PC-3 (cell line): ENCODE measurements at places on chromosomes 12 and 14. TPM values are rescaled to one million over a fixed set of nuclear protein-coding genes. Genes with fewer than 3 reads are reported as not detected.

The SRRM4 gene
- total RNA-seq: under 0.01 TPM in 1 of 2 replicates, not detected in the other

The VIPAS39 gene
- total RNA-seq: 20.1 and 20.2 TPM in 2 replicates

DNA sequence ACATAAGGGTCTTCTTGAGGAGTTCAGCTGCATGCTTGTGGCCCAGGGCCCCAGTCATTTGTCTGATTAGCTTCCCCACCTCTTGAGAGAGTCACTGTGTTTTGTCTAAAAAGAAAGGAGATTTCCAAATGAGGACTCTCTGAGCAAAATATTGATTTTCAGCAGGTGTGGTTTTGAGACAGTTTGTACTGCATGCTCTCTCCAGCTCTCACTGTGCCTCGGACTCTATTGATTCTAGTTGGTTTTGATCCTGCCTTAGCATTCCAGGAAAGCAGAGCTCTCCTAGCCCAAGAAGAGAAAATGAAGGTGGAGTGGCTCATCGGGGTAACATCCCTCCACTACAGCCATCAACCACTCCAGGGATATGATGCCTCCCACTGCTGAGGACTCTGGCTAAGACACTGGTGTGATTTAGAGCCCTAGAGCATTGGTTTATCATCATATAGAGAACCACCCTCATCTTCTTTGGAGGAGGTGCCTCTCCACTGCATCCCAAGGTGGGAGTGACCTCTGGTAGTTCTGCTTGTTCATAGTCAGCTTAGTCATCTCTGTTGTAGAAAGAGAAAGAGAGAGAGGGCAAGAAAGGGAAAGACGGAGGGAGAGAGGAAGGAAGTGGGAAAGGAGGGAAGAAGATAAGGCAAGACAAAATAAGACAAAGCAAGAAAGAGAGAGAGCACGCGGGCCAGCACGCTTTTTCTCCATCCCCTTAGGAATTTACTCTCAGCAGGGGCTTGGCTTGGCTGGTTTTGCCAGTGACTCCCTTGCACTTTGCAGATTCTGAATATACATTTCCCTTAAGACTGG lies 365.6 kb downstream of the DPF3 start:
- H3K27me3 ChIP-seq: no peaks in the 10 kb centered on the region
- H3K27ac ChIP-seq: no peak overlapping the region
- H3K4me3 ChIP-seq: no peak overlapping the region
- peak; percentile 31 for DNase-seq
- peaks cover 8% of the 10 kb centered on the region; the same call in 1 of the 2 replicates for H3K4me1 ChIP-seq

DNA sequence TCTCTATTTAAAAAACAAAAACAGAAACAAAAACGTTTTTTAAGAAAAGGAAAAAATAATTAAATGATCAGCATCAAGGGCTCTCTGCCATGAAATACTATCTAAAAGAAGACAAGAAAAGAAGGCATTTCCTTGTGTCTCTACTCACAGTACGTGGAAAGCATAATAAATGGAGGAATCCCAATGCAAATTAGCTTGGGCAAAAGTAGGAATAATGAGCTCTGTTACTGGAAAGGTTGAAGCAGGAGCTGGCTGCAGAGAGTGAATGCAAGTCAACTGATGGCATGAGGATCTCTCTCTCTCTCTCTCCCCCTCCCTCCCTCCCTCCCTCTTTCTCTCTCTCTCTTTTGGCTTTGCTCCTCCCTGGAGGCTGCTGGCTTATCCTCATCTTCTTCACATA lies 85.9 kb downstream of the TBX3 start:
- no peak overlapping the region for H3K4me3 ChIP-seq
- peaks cover 26% of the 10 kb centered on the region; the same call in 1 of the 2 replicates for H3K27me3 ChIP-seq
- H3K4me1 ChIP-seq: no peaks in the 10 kb centered on the region
- no peak overlapping the region for H3K27ac ChIP-seq

The RNASE3 gene
- not detected in 2 replicates for total RNA-seq

The CDKN3 gene
- 354 and 434 TPM in 2 replicates for total RNA-seq

The PLCZ1 gene
- total RNA-seq: not detected in 2 replicates

The HELB gene
- 2.1 and 2.7 TPM in 2 replicates for total RNA-seq

DNA sequence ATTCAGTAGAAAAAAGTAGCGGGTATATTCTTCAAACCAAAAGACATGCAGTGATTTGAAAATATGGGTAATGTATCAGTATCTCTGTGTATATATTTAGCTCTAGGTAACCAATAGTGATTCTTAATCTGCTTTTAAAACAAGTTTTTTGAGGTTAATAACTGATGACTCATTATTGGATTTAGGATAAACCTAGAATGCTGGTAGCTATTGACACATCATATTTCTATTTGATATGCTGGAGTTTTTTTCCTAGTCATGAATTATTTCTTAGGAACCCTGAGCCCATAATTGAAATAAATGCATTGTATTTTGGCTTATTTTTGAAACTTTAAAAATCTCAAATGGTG lies 15.5 kb downstream of the ARF6 start:
- peak; percentile 93 for DNase-seq
- no peaks in the 10 kb centered on the region for H3K27me3 ChIP-seq
- peak overlapping the region; percentile 33; the same call in 1 of the 2 replicates for H3K4me3 ChIP-seq
- H3K4me1 ChIP-seq: peaks cover 59% of the 10 kb centered on the region
- peak overlapping the region; percentile 85 for H3K27ac ChIP-seq

DNA sequence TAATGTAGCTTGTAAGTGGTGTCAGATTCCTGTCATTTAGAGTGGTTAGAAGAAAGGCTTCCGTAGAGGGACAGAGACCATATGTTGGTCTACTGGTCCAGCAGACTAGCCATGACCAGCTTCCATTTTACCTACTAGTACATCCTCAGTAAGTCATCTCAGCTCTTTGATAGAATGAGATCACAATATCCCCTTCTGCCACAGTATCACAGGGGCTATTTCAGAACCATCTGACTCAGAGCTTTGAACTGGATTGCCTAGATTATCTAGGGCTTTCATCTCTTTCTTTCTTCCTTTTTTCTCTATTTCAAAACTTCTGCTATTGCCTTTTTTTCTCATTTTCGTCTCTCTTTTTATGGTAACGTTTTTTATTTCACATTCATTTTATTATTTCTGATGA lies 4.7 kb downstream of the ZDHHC17 start:
- no peaks in the 10 kb centered on the region; the same call in 1 of the 2 replicates for H3K36me3 ChIP-seq
- H3K4me1 ChIP-seq: peaks cover 15% of the 10 kb centered on the region; the same call in 1 of the 2 replicates
- no peaks in the 10 kb centered on the region for H3K27me3 ChIP-seq

The RTL1 gene
- not detected in 2 replicates for total RNA-seq

The HOXC6 gene
- 2.8 and 5.3 TPM in 2 replicates for total RNA-seq

DNA sequence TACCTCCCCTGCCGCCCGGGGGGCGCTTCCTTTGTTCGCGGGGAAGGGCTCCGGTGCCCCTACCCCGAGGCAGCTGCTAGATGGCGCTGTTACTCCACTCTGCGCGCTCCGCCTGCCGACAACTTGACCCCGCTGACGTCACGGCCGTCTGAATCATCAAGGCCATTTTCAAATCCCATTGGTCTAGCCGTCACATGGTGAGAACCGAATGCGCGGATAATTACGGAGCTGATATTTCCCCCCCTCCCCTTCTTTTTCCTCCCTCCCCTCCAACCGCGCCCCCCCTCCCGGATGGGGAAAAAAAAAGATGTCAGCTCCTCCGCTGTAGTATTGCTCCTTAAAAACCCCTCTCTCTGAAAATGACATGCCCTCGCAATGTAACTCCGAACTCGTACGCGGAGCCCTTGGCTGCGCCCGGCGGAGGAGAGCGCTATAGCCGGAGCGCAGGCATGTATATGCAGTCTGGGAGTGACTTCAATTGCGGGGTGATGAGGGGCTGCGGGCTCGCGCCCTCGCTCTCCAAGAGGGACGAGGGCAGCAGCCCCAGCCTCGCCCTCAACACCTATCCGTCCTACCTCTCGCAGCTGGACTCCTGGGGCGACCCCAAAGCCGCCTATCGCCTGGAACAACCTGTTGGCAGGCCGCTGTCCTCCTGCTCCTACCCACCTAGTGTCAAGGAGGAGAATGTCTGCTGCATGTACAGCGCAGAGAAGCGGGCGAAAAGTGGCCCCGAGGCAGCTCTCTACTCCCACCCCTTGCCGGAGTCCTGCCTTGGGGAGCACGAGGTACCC lies at the start of gene HOXC10:
HOXC10 (plus strand) TSS at position 246 of the 791 bp plus-strand sequence; CDS start at position 360, 114 bp downstream.
- peaks cover 26% of the 10 kb centered on the region for H3K4me1 ChIP-seq
- H3K4me3 ChIP-seq: peak within 1 kb of the TSS; percentile 46; the same call in 1 of the 2 replicates
- no peaks in the 10 kb centered on the region for H3K27me3 ChIP-seq
- H3K36me3 ChIP-seq: no peaks in the 10 kb centered on the region
- DNase-seq: peak; percentile 93

- peaks cover 48% of the 10 kb centered on the region for H3K4me1 ChIP-seq
- peak overlapping the region; percentile 94 for H3K27ac ChIP-seq
- H3K27me3 ChIP-seq: no peaks in the 10 kb centered on the region
Observed at GRCh38 chr12:94644141-94644979, 6.0 kb downstream of the TMCC3 start.

The RNASE11 gene
- not detected in 2 replicates for total RNA-seq

GRCh38 chr14:55127460-55127951 lies 1.5 kb upstream of the LGALS3 start:
- H3K36me3 ChIP-seq: no peaks in the 10 kb centered on the region
- H3K27me3 ChIP-seq: no peaks in the 10 kb centered on the region
- peaks cover 69% of the 10 kb centered on the region for H3K4me1 ChIP-seq
- DNase-seq: peak; percentile 99
- peak overlapping the region; percentile 82 for H3K27ac ChIP-seq

The SINHCAF gene
- 32.0 and 32.3 TPM in 2 replicates for total RNA-seq

The CLEC14A gene
- not detected in 2 replicates for total RNA-seq

DNA sequence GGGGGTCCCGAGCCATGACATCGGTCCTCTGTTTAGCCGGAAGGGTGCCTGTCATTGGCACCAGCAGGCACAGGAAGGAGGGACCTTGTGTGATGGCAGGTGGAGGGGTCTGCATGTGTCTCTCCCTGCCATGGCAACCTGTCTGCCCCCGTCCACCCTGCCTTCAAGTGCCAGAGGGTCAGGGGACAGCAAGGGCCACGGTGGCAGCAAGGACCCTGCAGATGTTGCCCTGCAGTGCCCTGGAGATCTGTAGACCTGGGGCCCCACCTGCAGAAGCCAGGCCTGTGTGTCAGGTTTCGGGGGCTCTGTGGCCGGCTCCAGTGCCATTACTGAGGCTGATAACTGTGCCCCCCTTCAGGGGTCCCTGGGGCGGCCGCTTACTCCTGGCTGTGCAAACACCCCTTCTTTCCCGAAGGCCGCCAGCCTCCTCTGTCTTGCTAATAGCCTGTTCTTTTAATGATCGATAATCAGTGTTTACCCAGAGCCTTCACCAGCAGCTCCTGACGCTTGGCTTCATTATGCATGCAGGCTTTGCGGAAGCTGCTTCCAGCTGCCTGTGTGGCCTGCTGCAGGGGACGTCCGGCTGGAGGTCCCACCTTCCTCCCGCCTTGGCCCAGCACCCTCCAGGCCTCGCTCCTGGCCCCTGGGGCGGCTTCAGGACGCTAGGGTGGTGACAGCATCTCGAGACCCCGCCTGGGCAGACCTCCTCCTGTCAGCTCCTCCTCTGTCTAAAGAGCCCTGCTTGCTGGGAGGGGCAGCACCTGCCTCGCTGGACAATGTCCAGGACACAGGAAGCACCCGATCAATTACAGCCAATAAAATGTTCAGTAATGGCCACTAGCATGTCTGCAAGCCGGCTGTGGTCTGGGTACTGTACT lies 153.0 kb downstream of the KIF26A start:
- no peaks in the 10 kb centered on the region for H3K36me3 ChIP-seq
- no peaks in the 10 kb centered on the region for H3K4me1 ChIP-seq
- peaks cover 17% of the 10 kb centered on the region; the same call in 1 of the 2 replicates for H3K27me3 ChIP-seq
- H3K27ac ChIP-seq: no peak overlapping the region
- DNase-seq: peak; percentile 9

GRCh38 chr12:77247542-77247941 lies 182.2 kb upstream of the E2F7 start:
- H3K27me3 ChIP-seq: peaks cover 9% of the 10 kb centered on the region
- no peak for DNase-seq
- no peak overlapping the region for H3K27ac ChIP-seq
- no peaks in the 10 kb centered on the region for H3K4me1 ChIP-seq

DNA sequence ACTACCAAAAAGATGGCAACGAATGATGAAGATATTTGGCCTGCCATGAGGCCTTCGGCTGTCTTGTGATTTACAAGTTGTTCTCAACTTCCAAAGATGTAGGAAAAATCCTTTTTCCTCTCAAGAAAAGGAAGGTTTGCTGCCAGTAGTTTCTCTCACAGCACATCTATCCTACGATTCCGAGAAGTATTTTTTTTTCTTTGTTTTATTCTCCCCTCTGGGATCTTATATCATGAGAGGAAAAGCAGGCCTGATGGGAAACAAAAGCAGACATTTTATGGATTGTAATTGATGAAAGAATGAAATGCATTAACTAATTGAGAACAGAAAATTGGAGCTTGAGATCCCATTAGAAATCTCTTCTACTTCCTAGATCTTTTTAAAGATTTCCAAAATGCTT lies 1197.9 kb upstream of the SEL1L start:
- H3K36me3 ChIP-seq: no peaks in the 10 kb centered on the region
- H3K27me3 ChIP-seq: no peaks in the 10 kb centered on the region
- no peak overlapping the region for H3K4me3 ChIP-seq
- no peak for DNase-seq
- H3K27ac ChIP-seq: no peak overlapping the region
- no peaks in the 10 kb centered on the region for H3K4me1 ChIP-seq

- H3K27ac ChIP-seq: no peak overlapping the region
- H3K4me1 ChIP-seq: peaks cover 6% of the 10 kb centered on the region; the same call in 1 of the 2 replicates
- no peak for DNase-seq
- no peaks in the 10 kb centered on the region for H3K36me3 ChIP-seq
- no peak overlapping the region for H3K4me3 ChIP-seq
- H3K27me3 ChIP-seq: no peaks in the 10 kb centered on the region
Observed at GRCh38 chr14:75238756-75239455, 39.7 kb upstream of the FOS start.

DNA sequence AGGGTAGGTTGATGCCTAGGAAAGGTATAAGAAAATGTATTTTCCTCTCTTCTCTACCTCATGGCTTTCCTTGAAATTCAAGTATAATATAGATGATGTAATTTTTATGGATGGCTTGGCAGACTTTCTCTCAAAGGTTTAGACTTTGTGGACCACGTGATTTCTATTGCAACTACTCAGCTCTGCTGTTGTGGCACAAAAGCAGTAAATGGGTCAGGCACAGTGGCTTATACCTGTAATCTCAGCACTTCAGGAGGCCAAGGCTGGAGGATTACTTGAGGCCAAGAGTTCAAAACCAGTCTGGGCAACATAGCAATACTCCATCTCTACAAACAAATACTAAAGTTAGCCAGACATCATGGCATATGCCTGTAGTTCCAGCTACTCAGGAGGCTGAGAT lies 22.0 kb downstream of the SRP54 start:
- H3K36me3 ChIP-seq: peaks cover 15% of the 10 kb centered on the region
- no peaks in the 10 kb centered on the region for H3K27me3 ChIP-seq
- no peaks in the 10 kb centered on the region for H3K4me1 ChIP-seq
- H3K27ac ChIP-seq: no peak overlapping the region
- DNase-seq: no peak
